ENCODE measurements at places on chromosomes 4 and X. TPM values are rescaled to one million over a fixed set of nuclear protein-coding genes. Genes with fewer than 3 reads are reported as not detected.

DNA sequence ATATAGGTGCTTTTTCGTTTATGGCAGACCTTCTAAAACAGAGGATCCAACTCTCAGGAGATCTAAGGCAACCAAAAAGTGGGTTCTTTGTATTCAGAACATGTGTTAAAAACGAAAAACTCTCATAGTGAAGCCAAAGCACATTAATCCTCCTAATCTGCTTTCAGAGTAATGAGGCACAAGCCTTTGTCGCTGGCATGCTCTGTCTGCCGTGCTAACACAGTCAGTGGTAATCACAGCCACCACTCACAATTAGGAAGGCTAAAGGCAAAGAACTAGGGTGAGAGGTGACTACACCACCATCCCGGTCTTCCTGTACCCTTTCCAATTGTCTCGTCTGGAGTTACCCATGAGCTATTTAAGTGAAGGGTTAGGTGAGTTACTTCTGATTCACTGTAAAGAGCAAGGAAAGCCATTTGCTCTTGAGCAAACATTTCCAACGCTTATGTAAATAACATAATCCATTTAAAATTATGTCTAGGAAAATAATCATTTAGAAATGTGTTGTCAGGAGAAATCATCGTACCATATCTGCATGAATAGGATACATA, 40.7 kb downstream of the NPY2R start:
- no peak for DNase-seq

- no peak for DNase-seq
These were observed 24.7 kb downstream of the TMEM47 start for GRCh38 chrX:34632384-34632783.

- DNase-seq, result no peak
These were observed 133.7 kb downstream of the PAPSS1 start for GRCh38 chr4:107586371-107586770.

GRCh38 chr4:169723207-169723965, 34.4 kb downstream of the HPF1 start:
- DNase-seq, result no peak

FAM53A gene
- polyA plus RNA-seq, result 0.12 TPM

ITGB1BP2 gene
- 0.55 TPM for polyA plus RNA-seq

BEX2 gene
- polyA plus RNA-seq, result 0.33 TPM

SPRY1 gene
- polyA plus RNA-seq, result 0.10 TPM

PRRG3 gene
- not detected for polyA plus RNA-seq

HCCS gene
- polyA plus RNA-seq, result 65.8 TPM

GAGE12H gene
- polyA plus RNA-seq, result not detected
